Pancreas (tissue), 10 donors: ENCODE measurements at places on chromosomes 2 and 18.

- DNase-seq = no peak
These were observed 21.6 kb downstream of the ZSWIM2 start for GRCh38 chr2:186827411-186827810.

- no peak for DNase-seq
These were observed 83.2 kb downstream of the LTBP1 start for GRCh38 chr2:33029926-33030325.

- DNase-seq = no peak
These were observed 87.2 kb upstream of the GALNT5 start for GRCh38 chr2:157170299-157170698.

GRCh38 chr2:138239902-138240491 is 261.6 kb upstream of the SPOPL start:
- no peak for DNase-seq

DNA sequence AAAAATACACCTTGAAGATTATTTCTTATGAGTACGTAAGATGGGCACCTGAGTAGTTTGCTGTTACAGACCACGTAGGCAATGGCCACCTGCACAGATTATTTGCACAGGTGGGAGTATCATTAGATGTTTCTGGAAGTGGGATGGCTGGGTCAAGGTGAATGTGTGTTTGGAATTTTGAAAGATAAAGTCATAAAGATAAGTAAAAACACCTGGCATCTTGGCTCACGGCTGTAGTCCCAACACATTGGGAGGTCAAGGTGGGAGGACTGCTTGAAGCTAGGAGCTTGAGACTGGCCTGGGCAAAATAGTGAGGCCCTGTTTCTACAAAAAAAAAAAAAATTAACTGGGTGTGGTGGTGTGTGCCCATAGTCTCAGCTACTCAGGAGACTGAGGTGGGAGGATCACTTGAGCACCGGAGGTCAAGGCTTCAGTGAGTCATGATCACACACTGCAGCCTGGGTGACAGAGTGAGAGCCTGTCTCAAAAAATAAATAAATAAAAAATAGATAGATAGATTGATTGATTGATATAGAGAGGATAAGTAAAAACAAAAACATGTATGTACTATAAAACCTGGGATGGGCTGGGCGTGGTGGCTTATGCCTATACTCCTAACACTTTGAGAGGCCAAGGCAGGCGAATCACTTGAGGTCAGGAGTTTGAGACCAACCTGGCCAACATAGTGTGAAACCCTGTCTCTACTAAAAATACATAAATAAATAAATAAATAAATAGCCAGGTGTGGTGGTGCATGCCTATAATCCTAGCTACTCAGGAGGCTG is 30.4 kb downstream of the ODC1 start:
- DNase-seq = peak; percentile 62

- peak; percentile 20 for DNase-seq
These were observed 43.5 kb downstream of the TFCP2L1 start for GRCh38 chr2:121241466-121241865.

- peak; percentile 21 for DNase-seq
These were observed 31.0 kb upstream of the GALNT3 start for GRCh38 chr2:165825041-165825440.

GRCh38 chr18:49915352-49915751 is 102.0 kb upstream of the ACAA2 start:
- no peak for DNase-seq

- DNase-seq = no peak
These were observed 20.7 kb downstream of the FARP2 start for GRCh38 chr2:241376808-241377207.

DNA sequence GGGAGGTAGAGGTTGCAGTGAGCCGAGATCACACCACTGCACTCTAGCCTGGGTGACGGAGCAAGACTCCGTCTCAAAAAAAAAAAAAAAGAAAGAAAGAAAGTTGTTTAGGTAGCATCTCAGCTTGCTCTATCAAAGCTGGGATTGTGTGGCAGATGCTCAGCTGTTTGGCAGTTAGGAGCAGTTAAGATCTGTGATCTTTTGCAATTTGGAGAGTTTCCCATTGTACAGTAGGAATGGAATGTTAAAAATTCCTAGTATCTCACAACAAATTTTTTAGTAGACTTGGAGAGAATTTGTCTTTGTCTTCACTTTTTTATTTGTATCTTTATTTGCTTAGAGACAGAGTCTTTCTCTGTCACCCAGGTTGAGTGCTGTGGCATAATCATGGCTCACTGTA is 122.9 kb upstream of the UNC80 start:
- DNase-seq = no peak

- DNase-seq = no peak
These were observed 297.0 kb upstream of the GULP1 start for GRCh38 chr2:187994464-187995331.

DNA sequence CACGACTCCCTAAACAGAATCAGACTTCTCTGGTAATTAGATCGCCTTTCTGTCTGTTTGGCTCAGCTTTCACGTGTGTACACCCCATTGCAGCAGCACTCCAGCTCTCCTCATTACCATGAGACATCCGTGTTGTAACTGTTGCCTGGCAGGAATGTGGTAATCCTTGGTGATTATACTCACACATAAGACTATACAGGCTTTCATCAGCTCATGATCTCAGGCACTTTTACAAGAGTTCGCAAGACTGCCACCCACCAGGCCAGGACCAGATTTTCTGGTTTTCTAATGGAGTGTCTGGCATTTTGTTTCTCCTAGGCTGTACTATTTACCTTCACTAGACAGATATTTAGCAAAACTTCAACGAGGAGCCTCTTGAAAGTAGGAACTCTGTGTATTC is 50.2 kb downstream of the ACVR1 start:
- DNase-seq = no peak

GRCh38 chr2:74646201-74646600 is 1.9 kb downstream of the M1AP start:
- no peak for DNase-seq

DNA sequence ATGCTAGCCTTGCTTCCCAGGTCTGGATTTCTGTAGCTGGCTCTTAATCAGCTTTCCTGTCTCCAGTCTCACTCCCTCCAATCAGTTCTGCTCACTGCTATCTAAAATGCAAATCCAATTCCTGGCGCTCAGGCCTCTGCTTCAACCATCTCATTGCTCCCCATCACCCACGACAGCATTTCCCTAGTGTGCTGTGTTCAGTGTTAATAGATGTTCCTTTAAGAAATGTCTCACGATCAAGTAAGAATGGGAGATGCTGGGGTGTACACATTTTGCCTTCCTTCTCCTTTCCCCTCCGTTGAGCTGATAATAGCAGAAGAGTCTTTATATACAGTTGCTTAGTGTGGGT is 1.6 kb upstream of the PUM2 start:
- no peak for DNase-seq

- DNase-seq = no peak
These were observed 41.8 kb upstream of the AFF3 start for GRCh38 chr2:100184055-100184737.

GRCh38 chr2:166361351-166362153 is 14.2 kb downstream of the SCN9A start:
- DNase-seq = no peak

DNA sequence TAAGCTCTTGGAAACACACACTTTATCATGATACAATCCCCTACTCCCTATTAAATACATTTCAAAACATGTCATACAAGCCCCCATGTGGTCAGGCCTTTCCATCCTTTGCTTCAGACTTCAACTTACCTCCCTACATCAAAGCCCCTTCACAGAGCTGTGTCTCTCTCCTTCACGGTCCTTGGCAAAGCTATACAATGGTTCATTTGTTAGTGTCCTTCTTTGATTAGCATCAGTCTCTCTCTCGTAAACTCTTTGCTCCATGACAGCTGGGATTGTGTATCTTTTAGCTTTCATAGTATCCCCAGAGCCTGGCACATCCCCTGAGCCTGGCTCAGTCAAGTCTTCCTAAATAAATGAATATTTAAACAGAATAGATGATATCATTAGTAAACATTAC is 25.6 kb upstream of the INSIG2 start:
- no peak for DNase-seq

GRCh38 chr18:68284236-68284780 is 430.6 kb downstream of the TMX3 start:
- no peak for DNase-seq

DNA sequence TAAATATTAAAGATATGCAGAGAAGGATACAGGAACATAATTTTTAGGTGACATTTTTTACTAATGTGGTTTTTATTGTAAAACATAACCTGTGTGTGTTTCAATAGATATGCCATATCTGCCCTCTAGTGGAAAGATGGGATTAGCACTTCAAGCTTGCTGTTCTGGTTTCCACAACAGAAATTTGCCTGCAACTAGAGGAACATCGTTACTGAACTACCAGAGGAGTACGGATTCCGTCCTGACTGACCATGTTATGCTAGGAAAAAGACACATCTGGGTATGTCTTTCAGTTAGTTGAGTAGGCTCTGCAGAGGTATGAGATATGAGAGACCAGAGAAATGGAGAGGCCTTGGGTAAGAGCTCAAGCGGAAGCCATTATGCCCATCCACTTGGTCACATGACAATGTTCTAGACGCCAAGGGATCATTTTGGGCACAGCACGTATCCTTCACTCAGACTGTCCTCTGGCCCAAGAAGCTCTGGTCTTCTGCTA is 104.9 kb downstream of the MBD2 start:
- DNase-seq = no peak

GRCh38 chr2:178380763-178381162 is 70.2 kb downstream of the PRKRA start:
- DNase-seq = no peak

- no peak for DNase-seq
These were observed 71.4 kb downstream of the EPHA4 start for GRCh38 chr2:221500501-221501209.

- peak; percentile 78 for DNase-seq
These were observed 30.9 kb downstream of the LONRF2 start for GRCh38 chr2:100291152-100291970.

DNA sequence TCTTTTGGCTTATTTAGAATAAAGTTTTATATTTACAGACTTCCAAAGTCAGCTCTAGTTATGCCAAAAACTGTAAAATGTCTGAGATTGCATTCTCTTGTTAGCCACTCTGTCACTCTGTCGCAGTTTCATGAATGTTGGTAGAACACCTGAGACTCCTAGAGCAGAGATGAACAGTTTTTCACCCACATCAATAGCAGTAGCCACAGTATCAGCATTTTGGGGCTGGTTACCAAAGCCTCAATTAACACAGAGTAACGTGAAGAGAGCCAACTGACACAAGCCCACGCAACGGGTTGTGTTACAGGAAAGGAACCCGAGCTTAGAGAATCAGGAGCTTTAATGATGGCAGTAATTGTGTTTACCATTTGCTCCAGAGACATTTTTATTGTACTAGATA is 443.0 kb upstream of the SLC39A10 start:
- DNase-seq = no peak
